ENCODE measurements at places on chromosomes 11 and 22.

DNA sequence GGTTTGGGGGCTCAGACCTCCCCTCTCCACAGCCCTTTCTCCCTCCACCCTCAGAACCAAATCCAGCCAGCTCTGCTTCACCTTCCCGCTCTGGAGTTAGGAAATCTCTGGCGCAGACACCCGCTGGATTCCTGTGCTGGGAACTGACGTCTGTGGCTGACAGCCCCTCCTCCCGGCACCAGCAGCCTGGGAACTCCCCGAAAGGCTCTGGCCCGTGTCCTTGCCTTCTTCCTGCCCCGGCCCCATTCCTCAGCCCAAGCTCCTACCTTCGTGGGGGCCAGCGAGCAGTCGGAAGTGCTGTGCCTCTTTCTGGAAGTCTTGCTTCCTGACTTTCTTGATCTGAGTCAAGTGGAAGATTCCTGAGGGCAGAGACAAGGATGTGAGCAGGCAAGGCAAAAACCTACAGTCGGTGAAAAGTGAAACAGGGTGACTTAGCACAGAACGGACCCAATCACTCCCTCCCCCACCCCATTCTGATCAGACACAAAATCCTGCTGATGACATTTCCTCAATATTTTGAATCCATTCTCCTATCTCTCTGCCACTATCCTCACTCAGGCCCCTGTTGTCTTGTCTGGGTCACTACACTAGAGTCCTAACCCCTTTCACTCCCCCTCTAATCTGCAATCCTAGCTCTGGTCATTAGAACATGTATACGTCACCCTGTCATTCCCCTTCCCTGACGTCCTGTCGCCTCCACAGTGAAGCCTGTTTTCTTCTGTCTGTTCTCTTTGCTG lies 34.1 kb downstream of the CHRDL2 start:
- no peak for DNase-seq

DNA sequence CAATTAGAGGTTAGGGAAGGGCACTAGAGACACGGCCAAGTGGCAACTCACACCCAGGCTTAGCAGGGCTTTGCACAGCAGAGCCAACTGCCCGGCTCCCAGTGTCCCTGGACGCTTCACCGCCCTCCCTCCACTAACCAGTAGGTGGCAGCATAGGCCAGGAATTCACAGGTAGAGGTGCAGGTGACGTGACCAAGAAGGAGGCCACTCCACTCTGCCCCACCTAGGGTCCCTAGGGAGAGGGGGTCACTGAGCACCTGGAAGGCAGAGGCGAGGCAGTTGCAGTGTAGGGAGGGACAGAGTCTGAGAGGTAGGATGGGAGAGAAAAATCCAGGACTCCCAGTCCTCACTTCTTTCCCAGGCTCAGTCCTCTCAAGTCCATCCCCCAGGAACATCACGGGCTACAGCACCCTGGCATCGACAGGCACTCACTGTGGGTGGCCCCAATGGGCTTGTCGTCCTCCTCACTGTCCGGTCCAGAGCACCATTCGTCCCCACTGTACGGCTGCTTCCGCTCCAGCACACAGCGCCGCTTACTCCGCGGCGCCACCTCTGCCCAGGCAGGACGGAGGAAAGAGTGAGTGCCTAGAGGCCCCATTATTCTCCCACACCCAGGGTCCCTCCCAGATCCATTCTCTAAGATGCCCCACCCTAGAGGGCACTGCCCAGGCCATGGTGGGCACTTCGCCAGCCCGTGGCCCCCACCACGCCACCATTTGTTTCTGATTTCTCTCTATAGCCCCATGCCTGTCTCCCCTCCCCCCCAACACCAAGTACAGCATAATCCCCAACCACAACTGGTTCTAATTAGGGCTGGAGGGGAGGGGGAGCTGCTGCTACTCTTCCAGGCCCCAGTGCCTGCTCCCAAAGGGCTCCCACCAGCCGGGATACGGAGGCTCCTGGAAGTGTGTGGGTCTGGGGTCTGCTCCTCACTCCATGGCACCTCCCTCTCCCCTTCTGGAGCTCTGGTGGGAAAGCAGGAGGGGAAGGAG lies 18.4 kb downstream of the BCL9L start:
- peak; percentile 84 for DNase-seq

- DNase-seq: no peak
These were observed 426.4 kb downstream of the AASDHPPT start for GRCh38 chr11:106503901-106504300.

GRCh38 chr11:119974051-119974450 lies 163.9 kb downstream of the TRIM29 start:
- no peak for DNase-seq

GRCh38 chr11:115423728-115424459 lies 80.3 kb downstream of the CADM1 start:
- DNase-seq: no peak

DNA sequence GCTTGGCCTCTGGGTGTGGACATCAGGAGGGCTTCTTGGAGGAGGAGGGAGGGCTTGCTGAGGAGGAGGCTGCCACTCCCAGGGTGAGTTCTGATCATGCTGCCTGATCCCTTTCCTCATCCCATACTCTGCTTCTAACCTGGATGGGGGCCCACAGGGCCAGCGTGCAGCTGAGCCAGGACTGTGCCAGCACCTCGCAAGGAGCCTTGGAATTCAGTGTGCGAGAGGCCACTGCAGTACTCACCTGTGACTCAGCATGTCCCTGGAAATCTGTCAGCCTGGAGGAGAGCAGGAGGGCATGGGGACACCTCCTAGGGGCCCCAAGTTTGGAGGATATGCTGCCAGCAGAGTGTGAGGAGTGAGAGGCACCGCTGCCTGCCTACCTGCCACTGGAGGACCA lies 4.2 kb upstream of the GAB4 start:
- DNase-seq: no peak

DNA sequence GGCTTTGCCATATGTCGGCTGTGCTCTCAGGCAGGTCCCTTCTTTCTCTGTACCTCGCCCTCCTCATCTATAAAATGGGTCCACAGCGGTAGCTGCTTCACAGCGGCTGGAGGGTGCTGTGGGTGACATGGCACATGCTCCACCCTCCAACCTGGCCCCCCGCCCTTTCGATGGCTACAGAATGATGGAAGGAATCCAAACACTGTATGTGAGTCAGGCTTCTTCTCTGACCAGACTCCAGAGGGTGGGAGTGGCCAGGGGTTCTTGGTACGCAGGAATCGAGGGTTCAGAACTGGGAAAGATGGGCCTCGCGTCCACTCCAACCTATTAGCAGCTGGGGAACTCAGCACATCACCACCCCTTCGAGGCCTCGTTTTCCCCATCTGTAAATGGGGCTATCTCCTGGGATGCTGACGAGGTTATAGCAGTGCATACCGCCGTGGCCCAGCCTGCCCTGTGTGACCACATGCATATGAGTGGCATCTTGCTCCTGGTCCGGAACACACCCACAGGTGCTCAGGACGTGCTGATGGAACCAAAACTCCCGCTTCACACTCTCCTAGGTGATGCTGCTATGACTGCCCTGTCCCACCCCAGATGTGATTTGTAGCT lies 26.4 kb downstream of the MN1 start:
- DNase-seq: no peak

- no peak for DNase-seq
These were observed 19.7 kb downstream of the CDPF1 start for GRCh38 chr22:46230262-46230901.

DNA sequence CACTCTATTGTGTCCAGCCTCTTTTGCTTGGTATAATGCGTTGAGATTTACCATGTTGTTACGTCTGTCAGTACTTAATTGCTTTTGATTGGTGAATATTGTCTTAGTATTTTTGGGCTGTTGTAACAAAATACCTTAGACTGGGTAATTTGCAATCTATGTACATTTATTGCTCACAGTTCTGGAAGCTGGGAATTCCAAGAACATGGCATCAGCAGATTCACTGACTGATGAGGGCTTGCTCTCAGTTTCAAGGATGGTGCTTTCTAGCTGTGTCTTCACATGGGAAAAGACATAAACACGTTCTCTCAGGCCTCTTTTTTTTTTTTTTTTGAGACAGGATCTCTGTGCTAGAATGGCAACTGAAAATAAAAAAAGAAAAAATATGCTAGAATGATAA lies 46.7 kb upstream of the INCENP start:
- no peak for DNase-seq

DNA sequence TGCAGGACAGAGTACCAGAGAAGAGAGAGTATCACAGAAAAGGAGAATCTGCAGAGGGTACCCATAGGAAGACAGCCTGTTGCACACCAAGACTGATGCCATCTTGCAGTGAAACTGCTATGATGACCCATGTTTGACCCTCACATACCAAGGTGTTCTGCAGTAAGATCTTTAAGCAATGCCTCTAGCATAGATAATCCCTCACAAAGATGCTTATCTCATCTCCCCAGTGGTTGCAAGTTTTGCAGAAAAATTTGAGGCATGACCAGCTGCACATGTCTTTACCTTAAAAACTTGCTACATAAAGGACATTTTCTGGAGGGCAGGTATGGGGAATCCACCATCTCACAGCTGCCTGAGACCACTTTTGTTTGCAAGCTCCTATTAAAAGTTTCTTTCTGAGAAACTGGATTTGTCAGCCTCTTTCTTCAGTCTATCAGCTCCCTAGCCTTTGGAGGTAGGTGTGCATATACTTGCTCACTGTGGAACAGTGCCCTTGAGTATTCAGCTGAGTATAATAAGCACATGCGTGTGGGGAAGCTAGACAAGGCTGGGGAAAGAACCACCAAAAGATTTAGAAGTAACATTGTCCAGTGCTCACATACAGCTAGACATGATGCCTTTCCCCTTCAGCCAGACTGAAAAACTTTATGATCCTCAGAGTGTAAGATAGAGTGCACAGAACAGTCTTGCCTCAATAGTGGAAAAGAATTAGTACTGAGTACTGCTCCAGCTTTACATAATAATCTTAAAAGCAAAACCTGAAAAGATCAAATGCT lies 100.3 kb upstream of the TEAD1 start:
- no peak for DNase-seq

- DNase-seq: no peak
These were observed 7.4 kb downstream of the ETS1 start for GRCh38 chr11:128579798-128580504.

DNA sequence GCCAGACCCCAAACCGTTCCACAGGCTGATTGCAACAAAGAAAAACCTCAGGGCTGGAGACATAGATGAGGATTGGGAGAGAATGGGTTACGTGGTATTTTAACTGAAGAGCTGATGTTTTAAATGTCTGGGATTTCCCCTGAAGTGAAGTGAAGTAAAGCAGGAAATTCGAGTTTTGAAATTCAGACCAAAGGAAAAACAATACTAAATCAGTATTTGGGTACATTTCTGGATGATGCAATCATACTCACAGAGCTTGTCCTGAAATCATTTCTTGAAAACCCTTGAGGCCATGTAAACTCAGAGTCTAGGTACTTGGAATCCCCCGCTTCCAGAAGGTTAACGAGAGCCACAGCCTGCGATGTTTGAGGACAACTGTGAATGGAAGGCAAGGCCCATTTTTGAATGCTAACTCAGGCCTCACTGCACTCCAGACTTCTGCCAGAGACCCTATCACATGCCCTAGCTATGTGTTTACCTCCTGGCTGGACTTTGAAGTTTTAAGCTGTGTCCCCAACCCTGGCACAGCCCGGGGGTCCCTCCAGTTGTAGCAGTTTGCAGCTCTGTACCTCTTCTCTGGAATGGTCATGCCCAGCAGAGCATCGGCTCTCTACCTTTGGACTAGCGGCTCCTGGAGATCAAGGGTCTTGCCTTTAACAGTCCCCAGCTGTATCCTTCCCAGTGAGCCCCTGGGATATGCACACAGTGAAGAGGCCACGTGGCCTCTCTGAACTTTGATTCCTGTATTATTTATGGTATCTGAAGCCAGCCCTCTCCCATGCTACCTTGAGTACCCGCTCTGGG lies 5.4 kb upstream of the FTH1 start:
- DNase-seq: no peak

- no peak for DNase-seq
These were observed 200.5 kb downstream of the KCNA4 start for GRCh38 chr11:29816359-29816758.

DNA sequence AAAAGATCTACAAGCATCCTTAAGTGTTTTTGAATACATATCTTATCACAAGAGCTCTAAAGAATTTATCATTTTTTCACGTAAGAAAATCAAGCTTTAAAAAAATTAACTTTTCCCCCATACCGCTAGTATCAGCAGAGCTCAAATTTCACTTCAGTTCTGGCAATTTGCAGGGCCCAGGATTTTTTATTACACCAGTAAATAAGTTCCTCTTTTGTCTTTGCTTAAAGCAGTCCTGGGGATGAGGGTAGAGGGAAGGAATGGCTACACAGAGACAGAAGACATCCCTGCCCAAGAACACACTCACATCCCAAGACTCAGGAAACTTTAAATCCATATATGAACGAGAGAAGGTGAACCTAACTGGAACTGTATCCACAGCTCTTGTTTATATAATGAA lies 22.6 kb upstream of the SORL1 start:
- peak; percentile 39 for DNase-seq

- DNase-seq: no peak
These were observed 39.1 kb downstream of the DIXDC1 start for GRCh38 chr11:111976119-111976766.

- peak; percentile 51 for DNase-seq
These were observed 135.1 kb downstream of the BCR start for GRCh38 chr22:23315341-23315917.

GRCh38 chr22:39252461-39253434 lies 8.0 kb upstream of the PDGFB start:
- no peak for DNase-seq

DNA sequence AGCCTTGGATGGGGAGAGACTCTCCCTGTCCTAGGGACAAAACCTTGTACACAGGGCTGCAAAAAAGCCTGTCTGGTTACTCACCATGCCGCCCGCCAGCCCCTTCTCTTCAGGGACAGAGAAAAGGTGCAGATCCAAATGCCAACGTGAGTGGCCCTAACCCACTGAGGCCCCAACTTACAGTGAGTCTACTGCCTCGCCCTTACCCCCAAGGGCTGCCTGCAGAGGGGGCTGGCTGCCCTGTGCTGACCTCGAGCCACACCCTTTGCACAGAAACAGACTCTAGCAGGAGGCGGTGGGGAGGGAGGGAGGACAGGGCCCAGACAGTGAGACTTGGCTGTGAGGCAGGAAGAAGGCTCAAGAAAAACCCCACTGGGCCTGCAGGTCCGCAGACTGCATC lies 13.6 kb upstream of the CHST1 start:
- DNase-seq: no peak

- no peak for DNase-seq
These were observed 64.8 kb downstream of the UBASH3B start for GRCh38 chr11:122720107-122720881.

DNA sequence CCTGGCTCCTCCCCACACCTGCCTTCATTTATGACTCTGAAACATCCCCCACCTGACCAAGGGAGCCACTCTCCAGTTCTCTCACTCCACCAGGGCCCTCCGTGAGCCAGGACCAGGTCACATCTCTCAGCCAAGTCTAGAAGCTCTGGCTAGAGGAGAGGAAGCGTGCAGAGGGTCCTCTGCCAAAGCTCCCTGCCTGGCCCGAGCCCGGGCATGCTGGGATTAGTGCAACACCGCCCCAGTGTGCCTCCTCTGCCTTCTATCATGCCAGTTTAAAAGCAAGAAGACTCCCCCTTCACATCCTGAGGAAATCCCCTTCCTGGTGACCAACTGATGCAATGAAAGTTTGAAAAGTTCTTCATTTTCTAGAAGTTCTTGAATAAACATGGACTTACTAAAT lies 23.5 kb downstream of the TP53AIP1 start:
- no peak for DNase-seq
